ENCODE measurements at places on chromosomes 6 and 20.

- DNase-seq = no peak
These were observed 139.4 kb downstream of the CARMIL1 start for GRCh38 chr6:25418454-25419052.

GRCh38 chr6:108175592-108176279 lies 9.9 kb downstream of the NR2E1 start:
- DNase-seq = no peak

DNA sequence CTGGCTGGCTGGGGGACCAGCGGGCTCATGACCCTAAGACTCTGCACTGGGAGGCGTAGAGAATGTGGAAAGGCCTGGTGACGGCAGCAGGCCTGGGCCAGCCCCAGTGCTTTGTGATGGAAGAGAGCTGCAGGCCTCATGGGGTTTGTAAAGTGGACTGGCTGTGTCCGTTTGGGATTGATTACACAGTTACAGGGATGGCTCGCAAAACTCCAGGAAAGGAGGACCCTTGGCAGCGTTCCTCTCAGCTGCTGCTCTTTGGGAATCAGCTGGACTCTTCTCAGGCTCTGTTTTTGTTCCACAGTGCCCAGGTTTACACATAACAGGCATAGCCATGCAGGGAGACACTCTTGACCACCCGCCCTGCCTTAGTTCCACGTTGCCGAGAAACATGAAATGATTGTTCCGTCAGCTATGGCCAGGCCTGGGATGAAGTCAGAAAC lies 89.0 kb downstream of the SLX4IP start:
- peak; percentile 66 for DNase-seq

DNA sequence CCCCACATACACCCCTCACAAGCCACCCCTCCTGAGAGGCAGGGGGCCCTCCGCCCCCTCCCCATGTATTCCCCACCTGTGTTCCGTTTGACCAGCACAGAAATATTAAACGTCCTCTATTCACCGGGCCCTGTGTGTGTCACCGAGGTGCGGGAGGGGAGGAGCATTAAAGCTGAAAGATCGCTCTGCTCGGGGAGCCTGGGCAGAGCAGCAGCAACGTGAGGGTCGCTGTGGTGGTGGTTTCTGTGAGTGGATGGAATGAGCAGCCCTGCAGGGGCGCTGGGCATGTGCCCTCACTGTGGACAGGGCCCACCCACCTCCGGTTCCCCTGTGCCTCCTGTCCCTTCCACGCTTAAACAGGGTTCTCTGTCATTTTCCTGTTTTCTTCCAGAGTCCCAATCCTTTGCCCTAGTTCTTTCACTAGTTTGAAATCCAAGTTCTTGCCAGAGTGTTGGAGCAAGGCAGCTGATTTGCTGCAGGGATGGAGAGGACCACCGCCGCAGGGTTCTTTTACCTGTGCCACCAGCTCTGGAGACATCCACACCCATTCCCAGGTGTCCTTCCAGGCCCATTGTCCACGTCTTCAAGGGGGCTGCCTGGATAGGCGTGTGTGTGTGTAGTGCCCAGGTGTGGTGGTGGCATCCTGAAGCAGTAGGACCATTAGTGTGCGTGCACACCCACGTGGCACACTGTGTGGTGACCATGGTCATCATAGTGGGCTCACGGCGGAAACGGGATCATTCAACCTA lies 37.6 kb upstream of the MDFI start:
- no peak for DNase-seq

DNA sequence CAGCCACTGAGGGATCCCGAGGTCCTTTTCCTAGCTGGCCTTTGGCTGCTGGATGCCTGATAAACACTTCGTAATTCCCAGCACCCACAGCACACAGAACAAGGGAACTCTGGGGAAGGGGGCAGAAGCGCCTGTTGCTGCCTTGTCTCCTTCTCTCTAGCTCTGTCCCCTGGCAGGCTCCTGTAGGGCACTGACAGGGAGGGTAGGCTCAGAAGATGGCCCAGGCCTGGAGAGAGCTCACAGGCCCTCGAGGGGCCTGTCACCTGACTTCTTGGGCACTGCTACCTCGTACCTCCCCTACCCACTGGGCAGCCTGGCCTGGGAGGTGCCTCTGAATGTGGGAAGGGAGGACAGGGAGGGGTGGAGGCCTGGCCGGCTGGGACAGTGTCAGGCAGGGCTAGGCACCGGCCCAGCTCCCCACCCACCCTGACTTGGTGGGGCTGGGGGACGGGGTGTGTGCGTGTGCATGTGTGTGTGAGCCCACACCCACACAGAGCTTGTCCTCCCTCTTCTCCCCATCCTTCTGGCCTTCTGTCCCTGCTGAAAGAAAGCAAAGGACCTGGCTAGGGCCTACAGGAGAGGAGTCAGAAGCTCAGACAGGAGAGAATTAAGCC lies 18.1 kb downstream of the C6orf132 start:
- DNase-seq = no peak

GRCh38 chr6:8014947-8015346 lies 49.2 kb downstream of the BLOC1S5 start:
- no peak for DNase-seq

DNA sequence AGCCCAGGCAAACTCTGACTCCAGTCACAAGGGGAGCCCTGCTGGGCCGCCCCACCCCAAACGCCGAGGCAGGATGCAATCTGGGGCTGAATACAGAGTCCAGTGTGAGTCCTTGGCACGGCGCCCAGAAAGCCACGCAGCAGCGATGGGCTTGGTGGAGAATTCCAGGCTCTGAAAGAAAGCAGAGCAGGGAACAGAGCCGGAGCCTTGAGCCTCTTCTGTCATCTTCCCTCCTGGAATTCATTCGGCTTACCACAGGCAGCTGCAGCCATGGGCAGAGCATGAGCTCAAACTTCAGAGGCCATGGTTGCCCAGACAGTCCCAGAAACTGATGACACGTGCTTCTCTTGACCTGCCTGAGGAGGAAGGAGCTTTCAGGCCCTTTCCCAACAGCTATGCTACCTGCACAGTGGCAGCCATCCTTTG lies 441.1 kb upstream of the JARID2 start:
- peak; percentile 81 for DNase-seq

GRCh38 chr6:144321839-144322591 lies 36.9 kb downstream of the UTRN start:
- DNase-seq = no peak

DNA sequence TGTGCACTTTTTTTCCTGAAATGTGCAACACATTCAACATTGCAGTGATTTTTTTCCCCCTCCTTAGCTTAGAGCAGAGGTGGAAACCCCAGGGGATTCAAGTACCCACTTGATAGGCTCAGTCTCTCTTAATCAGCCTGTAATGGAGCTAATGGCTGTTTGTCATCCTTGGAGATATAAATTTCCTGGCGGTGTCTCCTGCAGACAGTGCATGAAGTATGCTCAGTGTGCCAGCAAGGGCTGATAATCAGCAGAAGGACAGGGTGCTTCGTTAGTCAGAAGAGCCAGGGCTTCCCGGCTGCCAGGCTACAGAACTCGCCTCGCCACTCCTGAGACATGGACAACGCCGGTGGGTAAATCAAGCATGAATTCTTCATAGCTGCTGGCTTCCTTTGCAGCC lies 69.8 kb upstream of the PHACTR2 start:
- DNase-seq = no peak

GRCh38 chr6:163745536-163746400 lies 331.2 kb downstream of the QKI start:
- DNase-seq = no peak

- DNase-seq = no peak
These were observed 137.0 kb downstream of the IMPG1 start for GRCh38 chr6:75935473-75935793.
